Activated naive CD4-positive, alpha-beta T cell treated with anti-CD3 and anti-CD28 coated beads, Interleukin-2, amount 50 U/mL, for 72 hours (primary cell): ENCODE measurements at places on chromosomes 5 and 9.

DNA sequence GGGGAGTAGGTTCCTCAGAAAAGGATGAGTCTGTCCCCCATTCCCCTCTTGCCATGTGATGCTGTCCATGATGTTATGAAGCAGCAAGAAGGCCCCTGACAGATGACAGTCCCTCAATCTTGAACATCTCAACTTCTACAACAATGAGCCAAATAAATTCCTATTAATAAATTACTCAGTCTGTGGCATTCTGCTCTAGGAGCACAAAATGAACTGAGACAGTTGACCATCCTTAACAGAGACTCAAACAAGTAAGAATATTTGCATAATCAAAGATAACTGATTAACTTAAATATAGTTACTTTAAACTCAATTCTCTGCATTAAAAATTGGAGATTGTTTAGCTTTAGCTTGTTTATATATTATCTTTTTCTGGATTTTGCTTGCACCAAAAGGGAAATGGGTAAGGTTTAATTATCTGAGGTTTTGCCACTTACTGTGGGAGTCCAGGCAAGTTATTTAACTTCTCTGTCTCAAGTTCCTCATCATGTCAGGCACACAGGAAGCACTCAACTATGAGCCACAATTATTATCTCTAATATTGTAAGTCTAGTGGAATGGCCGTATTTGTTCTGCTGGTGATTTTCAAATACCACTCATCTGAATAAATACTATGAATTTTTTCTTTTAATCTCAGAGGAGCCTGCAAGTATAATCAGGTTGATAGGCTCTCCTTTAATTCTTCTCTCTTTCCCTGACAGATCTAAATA, 162.9 kb downstream of the TSSK1B start:
- DNase-seq, result no peak

DNA sequence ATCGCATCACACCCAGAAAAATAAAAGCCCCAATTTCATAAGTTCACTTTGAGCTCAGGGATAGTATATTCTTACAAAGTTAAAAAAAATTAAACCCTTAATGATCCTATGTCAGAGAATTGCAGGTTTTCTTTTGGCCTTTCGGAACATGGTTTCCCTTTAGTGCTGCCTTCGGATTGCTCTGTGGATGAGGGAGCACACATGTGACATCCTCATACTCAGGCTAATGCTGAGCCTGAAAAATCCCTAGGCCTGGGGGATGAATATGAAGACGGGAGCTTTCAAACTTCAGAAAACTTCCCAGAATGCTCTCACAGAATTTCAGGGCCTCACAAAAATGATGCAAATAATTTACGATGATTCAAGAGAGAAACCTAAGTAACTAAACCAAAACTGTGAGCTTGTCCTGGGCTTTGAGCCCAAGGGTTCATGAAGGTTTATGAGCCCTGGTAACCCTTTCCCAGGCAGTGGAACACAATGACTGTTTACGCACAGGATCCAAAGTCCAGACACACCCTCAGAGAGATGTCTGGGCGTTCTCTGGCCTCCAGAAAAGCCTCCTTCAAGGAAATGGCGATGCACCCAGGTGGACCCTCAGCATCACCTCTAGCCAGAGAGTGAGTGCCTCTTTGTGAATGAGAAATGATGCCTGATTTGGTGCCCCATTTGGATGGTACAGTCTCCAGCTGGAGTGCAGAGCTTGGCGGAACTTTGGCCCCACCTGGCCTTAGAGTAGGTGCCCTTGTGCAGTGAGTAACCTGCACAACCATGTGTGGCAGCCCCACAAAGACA, 145.4 kb downstream of the ENTREP1 start:
- no peak for DNase-seq

DNA sequence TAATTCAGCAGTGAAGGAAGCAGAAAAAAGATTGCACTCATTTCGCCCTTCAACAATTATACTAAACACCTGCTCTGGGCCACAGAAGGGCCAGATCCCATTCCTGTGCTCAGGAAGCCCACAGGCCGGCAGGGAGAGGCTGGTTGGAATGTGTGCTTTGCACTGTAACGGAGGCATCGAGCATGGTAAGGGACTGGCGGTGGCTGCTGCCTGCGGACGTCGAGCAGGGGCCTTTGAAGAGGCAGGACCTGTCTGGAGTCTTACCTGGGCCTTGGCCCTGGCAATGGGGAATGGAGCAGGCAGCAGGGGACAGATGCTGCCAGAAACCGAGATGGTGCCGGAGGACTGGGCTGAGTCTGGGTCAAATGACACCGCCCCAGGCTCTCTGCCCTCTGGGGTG, 97.8 kb downstream of the KCNIP1 start:
- no peak for DNase-seq

- DNase-seq, result no peak
Measured at GRCh38 chr9:106731910-106732309, 131.1 kb upstream of the ZNF462 start.

DNA sequence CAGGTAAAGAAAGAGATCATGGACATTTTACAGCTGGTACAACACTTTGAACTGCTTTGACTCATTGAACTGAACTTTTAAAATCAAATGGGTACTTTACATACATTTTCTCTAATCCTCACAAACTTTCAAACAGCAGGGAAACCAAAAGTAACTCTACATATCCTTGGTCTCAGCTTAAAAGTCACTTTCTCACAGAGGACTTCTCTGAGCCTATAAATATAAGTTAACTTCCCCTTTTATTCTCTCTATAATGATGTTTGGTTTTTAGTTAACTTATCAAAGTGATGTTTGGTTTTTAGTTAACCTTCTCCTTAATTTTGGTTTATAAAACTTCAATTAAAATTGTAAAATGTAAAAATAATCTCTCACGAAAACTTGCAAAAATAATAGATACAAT, 209.8 kb downstream of the MCTP1 start:
- no peak for DNase-seq

DNA sequence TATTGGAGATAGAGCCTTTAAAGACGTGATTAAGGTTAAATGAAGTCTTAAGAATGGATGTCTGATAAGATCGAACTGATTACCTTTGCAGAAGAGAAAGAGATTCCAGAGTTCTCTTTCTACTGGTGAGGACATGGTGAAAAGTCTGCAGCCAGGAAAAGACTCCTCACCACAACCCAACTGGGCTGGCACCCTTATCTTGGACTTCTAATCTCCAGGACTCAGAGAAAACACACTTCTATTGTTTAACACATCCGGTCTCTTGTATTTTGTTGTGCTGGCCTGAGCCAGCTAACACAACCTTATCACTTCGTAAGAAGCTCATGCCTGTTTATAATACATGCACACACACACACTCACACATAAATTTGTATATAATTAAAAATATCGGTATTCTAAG, 489.1 kb downstream of the PRDM9 start:
- DNase-seq, result no peak

DNA sequence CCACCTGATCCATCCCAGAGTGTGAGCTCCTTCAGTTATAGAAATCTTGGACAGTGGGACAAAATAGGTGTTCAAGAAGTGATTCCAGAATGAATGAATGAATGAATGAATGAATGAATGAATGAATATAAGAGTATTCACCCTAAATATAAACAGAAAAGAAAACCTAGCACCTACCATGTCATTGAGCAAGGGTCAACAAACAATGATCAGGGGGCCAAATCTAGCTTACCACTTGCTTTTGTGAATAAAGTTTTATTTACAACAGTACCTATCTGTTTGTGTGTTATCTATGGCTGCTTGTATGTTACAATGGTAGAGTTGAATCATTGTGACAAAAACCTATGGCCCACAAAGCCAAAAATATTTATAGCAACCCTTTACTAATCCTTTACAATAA, 43.9 kb upstream of the CEP78 start:
- DNase-seq, result no peak

- no peak for DNase-seq
Measured at GRCh38 chr9:123360161-123361085, 4.4 kb downstream of the CRB2 start.

GRCh38 chr5:148163345-148163744, 5.0 kb upstream of the SPINK14 start:
- DNase-seq, result no peak

- DNase-seq, result no peak
Measured at GRCh38 chr5:142906863-142907671, 136.9 kb downstream of the ARHGAP26 start.

- DNase-seq, result no peak
Measured at GRCh38 chr5:83718936-83719495, 1.6 kb downstream of the HAPLN1 start.

- DNase-seq, result peak; percentile 14
Measured at GRCh38 chr9:36862206-36863145, 171.6 kb downstream of the PAX5 start.

DNA sequence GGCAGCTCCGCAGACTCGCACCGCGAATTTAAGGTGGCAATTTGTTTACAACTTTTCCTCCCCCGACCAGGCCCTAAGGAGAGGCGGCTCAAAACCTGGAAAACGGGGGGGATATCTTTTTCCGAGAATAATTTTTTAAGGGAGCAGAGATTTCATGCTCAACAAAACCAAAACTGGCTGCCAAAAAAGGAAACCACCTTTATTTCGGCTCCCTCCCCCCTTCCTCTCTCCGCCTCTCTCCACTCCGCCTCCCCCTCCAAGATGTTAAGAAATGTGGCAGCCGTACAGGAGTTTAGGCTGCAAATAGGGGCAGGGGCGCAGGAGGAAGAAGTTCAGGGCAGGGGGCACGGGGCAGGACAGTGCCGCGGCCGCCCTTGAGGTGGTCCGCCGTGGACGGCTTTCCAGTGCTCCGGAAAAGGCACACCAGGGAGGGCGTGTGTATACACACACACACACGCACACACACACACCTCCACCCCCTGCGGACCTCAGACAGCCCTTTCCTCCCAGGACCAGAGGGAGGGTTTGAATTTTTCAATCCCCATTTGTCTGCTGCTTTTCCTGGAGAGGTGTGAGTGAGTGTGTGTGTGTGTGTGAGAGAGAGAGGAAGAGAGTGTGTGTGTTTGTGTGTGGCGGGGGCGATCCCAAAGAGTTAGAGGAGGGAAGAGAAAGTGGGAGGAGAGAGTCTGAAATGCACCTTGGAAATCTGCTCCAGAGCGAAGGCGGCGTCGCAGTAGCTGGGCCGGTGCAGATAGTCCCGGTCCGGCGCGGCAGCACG, 9.1 kb downstream of the PTCH1 start:
- peak; percentile 35 for DNase-seq

DNA sequence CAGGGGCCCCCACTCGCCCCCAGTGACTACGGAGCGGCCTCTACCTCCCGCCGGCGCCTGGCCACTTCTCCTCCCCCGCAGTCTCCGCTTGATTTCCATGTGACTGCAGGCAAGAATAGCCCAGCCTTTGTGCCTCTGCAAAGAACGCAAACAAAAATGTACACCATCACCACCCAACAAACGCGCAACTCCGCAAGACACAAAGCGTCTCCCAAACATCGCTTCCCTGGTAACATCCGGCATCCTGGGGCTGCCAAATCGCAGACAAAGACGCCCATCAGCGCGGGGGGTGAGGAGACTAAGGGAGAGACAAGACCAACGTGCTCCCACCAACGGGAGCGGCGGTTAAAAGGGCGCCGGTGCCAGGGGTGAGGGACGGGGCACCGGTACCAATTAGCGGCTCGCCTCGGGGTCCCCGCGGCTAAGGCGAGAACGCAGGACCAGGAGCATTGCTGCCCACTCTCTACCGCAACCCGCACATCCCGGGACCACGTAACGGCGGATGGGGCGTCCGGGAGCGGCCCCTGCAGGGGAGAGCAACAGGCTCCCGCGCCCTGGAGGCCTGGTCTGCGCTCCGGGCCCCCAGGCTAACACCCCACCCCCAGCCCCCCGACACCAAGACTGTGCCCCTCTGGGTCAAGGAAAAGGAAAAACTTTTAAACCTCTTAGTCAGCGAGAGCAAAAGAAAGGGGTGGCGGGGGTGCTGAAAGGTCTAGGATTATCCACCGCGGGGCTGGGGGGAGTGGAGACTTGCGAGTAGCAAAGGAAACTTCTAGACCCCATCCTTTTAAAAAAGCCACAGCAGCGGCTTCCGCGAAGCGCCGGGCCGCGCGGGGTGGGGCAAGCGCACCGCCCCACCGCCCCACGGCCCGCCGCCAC, 885 bp downstream of the MPDZ start:
- no peak for DNase-seq

- no peak for DNase-seq
Measured at GRCh38 chr5:113194125-113194524, 217.5 kb downstream of the DCP2 start.

GRCh38 chr5:16712178-16712577, 95.4 kb upstream of the RETREG1 start:
- no peak for DNase-seq

DNA sequence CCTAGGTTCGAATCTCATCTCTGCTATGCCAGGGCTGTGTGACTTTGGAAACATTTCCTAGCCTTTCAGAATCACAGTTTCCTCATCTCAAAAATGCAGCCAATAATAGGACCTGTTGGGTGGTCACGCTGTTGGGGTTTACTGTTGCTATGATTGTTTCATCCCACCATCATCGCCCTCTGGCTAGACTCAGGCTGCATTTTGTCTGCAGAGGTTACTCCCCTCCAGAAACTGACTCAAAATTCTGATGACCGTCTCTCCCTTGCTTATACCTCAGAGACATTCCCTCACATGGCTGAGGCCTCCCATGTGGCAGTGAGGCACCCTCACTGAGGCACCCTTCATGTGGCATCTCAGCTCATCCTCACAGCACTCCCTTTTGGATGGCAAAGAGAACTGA, 61.6 kb downstream of the COL27A1 start:
- DNase-seq, result no peak

GRCh38 chr5:132322266-132322665, 28.1 kb downstream of the SLC22A4 start:
- DNase-seq, result no peak

- no peak for DNase-seq
Measured at GRCh38 chr5:7517006-7517405, 121.1 kb downstream of the ADCY2 start.

GRCh38 chr9:31715250-31715649, 669.2 kb upstream of the ACO1 start:
- DNase-seq, result no peak

DNA sequence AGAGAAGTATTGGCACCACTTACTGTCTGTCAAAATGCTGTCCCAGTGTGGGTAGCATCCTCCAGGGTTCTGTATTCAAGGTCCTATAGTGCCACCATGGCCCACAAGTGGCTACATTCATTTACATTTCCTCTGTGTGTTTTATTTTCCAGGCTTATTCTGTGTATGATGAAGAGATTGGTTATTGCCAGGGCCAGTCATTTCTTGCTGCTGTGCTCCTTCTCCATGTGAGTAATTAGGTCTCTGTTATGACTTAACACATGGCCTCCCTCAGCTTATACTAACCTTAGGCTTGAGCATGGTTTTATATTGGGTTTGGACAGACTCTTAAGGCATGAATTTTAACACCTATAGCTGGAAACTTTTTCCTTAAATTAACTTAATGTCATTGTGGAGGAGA, 36.7 kb downstream of the GPR21 start:
- DNase-seq, result no peak

DNA sequence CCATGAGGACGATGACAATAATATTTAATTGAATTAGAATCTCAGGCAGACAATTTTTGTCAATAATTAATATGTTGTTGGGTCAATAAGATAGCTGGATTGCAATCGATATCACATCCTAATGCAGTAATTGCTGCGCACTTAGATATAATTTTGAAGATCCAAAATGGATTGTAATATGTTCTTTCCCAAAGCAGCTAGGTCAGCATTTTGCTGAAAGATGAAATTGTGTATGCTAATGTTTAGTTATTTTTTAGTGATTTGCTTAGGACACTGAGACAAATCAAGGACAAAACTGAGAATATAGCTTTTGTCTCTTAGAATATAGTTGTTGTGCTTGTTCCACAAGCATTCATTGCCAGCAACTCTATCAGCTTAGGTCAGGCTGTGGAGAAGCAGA, 389.9 kb downstream of the MTRR start:
- DNase-seq, result no peak
